Islet precursor cell (in vitro differentiated cells): ENCODE measurements at places on chromosomes 1 and 21.
A peak's percentile ranks its signal among the peaks of the same experiment; 100 is the strongest.

DNA sequence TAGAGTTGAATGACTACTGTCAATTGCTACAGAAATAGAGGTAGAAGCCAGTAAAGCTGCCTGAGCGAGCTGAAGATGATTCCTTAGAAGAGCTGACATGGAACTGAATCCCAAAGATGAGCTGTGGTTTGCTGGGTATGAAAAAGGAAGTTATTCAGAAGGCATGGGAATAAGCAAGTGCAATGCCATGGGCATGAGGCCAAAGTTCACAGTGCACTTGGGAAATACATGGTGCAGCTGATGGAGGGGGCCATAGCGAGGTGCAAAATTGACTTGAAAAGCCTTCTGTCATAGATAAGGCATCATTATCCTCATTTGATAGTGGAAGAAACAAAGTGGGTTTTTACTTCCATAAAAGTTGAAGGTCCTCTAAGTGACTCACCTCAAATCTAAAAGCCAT lies 88.6 kb downstream of the NEK7 start:
- no peak for DNase-seq

- no peak for DNase-seq
Observed at GRCh38 chr1:66335859-66336640, 197.9 kb upstream of the SGIP1 start.

- no peak for DNase-seq
Observed at GRCh38 chr1:54091666-54092065, 38.3 kb downstream of the TCEANC2 start.

- peak; percentile 79 for DNase-seq
Observed at GRCh38 chr1:247639381-247639981, 34.1 kb downstream of the OR2G3 start.

GRCh38 chr1:221099747-221100595 lies 220.7 kb downstream of the HLX start:
- DNase-seq = no peak

DNA sequence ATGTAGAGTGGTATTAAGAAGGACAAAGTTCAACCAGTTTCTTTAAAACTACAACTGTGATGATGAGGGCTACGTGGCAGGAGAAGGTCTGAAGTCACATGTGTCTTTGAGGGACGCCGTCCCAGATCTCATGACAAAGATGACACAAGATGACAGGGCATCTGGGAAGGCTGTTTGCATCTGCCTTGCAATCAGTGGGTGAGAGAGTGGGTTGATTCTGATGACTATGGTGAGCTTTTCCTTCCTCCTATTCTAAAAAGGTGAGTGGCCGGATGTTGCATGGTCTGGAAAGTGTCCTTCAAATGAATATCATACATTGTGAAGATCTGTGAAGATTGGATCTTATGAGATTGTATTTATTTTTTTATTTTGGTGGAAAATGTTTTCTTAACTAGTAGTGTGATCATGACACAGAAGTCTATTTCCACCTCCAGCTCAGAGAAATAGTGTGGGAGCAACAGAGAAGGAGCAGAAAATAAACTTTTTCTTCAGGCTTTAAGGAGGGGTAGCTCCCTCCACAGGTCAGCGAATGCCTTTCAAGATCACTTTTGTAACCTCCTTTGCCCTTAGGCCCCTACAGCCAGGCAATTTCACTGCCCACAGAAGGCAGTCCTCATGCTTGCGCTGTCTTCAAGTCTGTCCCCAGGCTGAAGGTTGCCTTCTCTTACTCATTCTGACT lies 76.0 kb upstream of the ATF3 start:
- peak; percentile 74 for DNase-seq

- DNase-seq = no peak
Observed at GRCh38 chr1:178566187-178566586, 53.3 kb downstream of the TEX35 start.

DNA sequence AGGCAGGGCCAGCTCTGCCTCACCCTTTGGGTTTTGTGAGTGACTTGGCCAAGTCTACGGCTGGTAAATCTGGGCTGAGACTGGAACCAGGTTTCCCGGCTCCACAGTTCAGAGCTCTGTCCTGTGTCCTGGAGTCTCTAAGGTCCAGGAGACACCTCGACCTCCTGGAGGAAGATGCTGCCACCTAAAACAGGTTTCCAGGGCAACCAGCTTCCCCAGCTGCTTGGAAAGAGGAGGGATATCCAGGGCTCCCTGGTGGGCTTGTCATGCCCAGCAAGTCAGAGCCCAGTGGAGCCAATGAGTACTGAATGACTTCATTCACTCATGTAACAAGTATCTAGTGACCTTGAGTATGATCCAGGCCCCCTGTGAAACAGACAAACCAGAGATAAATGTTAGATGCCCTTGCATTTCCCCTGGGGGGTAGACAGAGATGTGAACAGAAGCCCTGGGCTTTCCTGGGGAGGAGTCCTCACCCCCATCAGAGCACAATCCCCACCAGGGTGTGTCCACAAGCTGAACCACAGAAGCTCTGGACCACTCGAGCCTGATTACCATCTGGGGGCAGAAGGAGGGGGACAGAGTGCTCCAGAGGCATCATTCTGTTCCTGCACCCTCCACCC lies 181.2 kb upstream of the RAB4A start:
- peak; percentile 38 for DNase-seq

- DNase-seq = no peak
Observed at GRCh38 chr21:25496825-25497482, 110.3 kb downstream of the MRPL39 start.

DNA sequence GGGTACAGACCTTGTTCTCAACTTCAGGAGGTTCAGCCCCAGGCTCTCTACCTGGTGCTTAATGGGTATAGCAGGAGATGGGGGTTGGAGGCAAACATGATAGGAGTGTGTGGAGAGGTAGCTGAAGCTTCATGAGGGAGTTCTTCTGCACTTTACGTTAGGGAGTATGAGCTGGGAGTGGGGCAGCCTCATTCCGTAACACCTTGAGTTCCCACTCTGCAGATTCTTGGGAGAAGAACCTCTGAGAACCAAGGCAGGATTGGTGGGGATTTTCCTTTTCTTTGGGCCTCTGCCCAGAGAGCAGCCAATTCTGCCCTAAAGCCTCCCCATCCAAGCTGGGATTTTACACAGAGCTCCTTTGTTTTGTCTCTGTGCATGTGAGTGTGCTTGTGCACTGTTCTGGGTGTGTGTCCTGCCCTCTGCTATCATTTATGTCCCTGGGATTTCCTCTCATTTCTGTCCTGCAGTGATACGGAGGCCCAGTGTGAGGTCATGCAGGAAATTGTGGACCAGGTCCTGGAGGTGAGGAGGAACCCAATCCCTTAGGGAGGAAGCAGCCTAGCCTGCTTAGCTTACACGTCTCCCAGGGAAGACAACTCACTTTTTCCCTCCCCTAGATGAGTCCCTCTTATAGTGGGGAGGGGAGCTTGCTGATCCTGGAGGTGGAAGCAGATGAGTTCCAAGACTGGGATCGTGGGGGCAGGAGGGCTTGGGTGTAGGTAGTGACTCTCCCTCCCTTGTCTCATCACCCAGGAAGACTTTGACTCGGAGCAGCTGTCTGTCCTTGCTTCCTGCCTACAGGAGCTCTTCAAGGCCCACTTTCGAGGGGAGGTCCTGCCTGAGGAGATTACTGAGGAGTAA lies 11.6 kb upstream of the SLC27A3 start:
- no peak for DNase-seq

DNA sequence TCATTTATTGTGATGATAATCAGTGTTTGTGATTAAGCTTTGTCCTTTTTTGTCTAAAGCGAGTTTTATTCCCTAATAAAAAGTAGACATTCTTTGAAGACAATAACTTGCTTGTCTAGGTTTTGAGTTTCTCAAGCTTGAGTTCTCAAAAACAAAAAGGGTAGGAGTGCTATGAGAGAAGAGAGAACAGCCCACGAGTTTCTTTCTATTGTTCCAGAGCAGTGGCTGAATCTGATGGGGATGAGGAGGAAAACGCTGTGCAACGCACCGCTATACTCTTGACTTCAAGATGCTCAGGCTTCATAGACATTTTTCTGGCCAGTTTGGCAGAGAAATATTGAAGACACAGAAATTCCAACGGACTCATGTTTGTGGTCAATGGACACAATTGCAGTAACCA lies 669.8 kb upstream of the B3GALT2 start:
- DNase-seq = no peak

DNA sequence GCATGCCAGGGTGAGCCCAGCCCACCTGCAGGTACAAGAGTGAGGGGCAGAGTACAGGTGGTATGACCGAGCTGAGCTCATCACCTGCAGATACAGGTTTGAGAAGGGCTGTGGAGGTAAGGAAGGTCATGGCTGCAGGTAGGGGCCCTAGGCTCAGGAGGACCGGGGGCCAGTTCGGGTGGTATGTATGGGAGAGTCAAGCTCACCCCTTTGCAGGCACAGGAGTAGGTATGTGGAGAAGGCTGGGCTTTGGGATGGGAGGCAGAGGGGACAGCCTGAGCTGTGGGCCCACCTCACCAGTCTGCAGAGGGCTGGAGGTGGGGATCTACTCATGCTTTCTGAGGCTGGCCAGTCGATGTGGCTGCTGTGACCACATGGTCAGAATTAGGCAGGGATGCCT lies 17.2 kb downstream of the PODN start:
- no peak for DNase-seq

- no peak for DNase-seq
Observed at GRCh38 chr1:194068446-194069167, 882.2 kb upstream of the B3GALT2 start.

DNA sequence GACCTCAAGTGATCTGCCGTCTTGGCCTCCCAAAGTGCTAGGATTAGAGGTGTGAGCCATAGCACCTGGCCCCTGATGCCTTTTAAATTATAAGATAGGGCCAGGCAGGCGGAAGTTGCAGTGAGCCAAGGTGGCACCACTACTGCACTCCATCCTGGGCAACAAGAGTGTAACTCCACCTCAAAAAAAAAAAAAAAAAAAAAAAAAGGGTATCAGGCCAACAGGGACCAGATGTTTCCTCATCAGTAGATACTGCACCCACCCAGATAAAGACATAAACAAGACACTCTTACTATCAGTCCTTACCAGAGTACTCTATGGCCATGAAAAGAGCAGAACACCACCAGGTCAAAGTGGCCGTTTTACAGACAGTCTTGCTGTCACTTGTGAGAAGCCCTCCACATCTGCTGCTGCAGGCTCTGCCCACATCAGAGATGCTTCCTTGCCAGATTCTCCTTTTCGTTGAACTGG lies 3.3 kb downstream of the C21orf58 start:
- DNase-seq = no peak

DNA sequence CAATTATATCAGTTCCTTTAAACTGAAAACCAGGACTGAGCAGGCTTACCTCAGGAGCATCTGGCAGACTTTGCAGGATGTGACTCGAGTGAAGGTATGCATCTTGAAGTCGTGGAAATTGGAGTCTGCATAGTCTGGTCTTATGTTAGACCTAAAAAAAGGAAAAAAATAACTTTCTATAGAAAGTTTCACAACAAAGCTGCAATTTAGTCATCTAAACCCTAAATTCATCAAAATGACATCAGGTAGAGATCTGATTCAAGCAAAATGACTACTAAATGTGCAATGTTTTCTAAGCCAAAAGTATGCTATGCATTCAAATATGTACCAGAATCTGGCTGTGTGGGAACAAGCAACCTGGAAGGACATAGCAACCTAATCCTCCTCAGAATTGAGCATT lies 260.1 kb downstream of the VAV3 start:
- DNase-seq = no peak

DNA sequence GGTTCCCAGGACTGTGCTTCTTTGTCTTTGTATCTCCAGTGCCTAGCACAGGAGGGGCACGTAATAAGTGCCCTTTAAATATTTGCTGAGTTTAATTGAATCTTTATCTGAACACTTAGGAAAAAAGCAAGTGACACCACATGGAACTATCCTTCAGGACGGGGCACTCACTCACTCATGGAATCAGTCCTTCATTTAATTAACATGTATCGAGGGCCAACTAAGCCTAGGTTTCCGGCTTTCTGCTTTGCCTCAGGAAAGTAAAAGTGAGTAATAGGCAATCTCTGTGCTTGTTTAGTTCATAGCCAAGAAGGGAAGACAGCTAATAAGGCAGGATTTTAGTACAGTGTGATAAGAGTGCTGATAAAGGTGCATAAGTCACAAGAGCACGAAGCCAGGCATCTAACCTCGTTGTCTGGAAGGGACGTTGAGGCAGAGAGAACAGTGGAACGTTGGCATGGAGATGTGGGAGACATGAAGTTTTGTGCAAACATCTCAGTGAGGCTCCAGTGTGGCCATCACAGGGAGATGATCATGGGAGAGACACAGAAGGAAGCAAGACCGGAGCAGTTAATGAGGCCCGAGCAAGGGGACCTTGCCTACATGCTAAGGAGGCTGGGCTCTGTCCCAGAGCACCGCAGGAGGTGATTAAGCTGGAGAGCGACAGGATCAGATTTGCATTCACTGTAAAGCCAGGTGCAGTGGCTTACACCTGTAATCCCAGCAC lies 54.1 kb upstream of the TRIM67 start:
- no peak for DNase-seq

GRCh38 chr1:40664791-40665190 lies 691 bp downstream of the RIMS3 start:
- no peak for DNase-seq

- DNase-seq = no peak
Observed at GRCh38 chr1:175878775-175879174, 135.4 kb upstream of the TNR start.

DNA sequence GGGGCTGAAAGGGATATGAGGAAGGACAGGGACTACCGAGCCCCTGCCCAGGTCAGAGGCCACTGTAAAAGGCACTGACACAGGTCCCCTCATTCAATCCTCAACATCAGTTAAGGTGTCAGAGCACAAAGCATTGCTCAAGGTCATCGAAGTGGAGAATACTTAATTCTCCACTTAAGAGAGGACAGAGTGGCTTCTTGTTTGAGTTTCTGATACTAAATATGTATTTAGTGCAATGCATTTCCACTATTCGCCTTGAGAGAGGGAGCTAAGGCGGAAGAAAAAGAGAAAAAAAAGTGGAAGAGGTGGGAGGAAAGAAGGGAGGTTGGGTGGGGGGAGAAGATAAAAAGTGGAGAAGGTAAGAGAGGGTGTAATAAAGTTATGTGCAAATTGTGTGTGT lies 100.1 kb upstream of the SPATA6 start:
- DNase-seq = no peak

DNA sequence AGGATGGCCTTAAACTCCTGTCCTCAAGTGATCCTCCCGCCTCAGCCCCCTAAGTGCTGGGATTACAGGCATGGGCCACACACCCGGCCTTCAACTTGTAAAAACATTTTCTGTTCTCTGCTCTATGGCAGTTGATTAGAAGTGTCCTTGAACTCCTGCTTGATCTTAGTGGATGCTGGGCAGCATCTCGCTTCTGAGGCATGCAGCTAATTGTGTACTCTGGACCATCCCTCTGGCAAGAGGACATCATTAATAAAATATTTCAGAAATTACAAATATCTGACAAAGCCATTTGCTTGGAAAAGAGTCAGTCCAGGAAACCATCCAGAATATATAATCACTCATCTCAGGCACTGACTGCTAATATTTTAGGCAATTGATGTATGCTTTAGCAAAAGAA lies 8.1 kb downstream of the NGF start:
- no peak for DNase-seq

DNA sequence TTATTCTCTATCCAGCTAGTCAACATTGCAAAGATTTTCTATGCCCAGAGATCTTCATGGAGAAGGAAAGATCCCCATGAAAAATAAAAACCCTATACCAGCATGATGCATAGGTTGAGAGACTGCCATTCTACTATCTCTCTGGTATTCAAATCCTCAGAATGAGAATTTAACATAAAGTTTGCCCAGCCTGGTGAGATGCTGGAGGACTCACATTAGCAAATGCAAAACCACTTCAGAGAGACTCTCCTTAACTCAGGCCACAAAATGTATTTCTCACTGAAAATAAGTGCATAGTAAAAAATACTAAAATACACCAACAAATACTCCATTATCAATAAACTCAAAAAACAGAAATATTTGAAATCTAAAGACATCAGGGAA lies 430.0 kb upstream of the RUNX1 start:
- DNase-seq = no peak

- no peak for DNase-seq
Observed at GRCh38 chr1:10122926-10123325, 87.4 kb upstream of the KIF1B start.
